ENCODE measurements at places on chromosomes 13 and 19.
A peak's percentile ranks its signal among the peaks of the same experiment; 100 is the strongest.

DNA sequence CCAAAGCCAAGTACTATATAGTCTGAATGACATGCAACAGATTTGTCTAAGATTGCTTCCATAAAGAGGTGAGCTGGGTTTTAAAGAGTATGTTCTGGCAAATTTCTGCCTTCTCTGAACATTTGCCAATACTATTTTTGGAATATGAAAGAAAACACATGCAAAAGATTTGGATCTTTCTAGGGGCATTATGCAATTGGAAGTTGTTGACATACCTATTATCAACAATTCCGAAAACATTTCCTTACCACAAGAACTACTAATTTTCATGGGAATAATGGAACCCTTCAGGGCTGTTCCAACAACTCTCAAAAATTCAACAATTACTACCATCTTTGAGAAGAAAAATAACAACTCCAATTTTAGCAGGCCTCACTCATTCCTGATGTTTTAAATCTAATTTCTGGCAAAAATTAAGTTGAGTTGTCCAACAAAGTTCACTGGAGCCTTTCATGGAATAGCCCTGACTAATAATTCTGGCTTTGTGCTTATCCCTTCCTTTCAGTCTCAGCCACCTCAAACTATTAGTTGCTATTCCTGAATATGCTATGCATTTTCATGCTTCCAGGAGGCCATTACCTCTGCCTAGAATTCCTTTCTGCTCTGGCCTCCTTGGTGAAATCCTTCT, 250.0 kb downstream of the RGCC start:
- DNase-seq: no peak

GRCh38 chr13:29709407-29710069, 114.0 kb upstream of the SLC7A1 start:
- DNase-seq: no peak

DNA sequence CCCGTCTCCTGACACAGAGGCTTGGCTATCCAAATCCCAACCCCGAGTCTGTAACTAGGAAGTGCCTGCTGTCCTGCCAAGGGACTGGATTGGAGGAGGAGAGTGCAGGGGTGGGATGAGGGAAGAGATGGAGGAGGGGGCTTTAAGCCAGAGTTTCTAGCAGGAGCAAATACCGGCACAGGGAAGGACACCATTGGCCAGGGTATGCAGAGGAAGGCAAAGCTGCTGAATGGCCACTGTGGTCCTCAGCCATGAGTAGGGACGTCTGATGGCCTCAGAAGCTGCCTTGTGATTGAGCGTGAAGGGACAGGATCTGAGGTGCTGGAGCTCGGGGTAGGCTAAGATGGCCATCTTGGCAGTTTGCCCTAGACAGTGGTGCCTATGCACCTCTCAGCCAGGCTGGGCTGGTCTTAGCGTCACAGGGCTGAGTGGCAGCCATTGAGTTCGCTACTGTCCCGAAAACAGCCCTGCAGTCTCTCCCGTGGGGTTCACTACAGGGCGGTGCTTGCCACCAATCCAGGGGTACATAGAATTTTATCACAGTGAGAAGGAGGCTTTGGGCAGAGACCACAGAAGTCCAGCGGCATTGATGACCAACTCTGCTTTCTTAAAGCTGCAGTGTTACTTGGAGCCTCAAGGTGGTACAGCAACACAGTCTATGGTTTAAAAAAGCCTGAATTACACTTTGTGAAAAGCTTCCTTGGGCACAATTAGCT, 61.8 kb downstream of the AKAP11 start:
- no peak for DNase-seq

DNA sequence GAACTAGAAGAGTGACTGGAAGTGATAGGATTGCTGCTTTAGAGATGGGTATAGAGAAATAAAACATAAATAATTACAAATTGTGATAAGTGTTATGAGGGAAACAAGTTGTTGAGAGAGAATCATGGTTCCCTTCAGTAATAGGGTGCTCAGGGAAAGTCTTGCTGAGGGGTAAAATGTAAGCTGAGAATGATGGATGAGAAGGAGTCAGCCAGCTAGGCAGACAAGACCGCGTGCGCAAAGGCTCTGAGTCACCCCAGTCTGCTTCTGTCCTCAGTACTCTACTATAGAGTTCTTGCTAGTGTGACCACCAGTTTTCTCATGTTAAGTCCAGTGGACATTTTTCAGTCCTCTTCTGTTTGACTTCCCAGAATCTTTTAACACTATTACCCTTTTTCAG, 39.5 kb downstream of the PCCA start:
- DNase-seq: no peak

DNA sequence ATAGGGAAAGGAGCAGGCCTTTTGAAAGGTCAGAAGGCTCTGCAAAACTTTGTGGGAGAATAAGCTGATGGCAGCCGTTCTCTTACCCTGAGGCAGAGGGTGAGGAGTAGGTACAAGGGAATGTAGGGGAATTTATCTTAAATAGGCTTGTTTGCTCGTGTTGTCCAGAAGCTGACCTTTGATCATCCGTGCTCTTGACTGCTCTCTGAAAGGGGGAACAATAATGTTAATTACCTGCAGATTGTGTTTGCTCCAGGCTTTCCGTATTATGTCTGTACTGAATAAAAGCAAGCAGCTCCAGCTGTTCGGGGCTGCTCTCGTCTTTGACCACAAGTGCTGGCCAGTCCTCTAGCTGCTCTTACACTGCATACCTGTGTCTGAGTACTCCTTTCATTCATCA, 116.3 kb downstream of the ZNF429 start:
- no peak for DNase-seq

- no peak for DNase-seq
Observed at GRCh38 chr19:2097203-2097885, 629 bp downstream of the IZUMO4 start.

DNA sequence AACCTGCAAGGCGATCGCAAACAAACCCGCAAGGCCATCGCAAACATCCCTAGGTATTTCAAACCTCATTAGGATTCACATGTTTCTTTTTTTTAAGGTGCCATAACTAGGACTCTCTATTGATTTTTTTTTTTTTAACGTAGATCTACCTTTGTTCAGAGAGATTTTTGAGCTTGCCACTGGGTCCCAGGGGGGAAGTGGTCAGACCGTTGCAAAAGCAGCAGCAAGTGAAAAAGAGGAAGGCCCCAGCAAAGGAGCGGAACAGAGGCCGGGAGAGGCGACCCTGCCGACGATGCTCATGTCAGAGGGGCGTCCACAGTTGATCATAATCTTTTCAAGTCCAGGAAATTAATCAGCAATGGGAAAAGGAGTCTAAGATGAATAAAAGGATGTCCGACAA, 32.7 kb upstream of the FLT1 start:
- no peak for DNase-seq

GRCh38 chr13:91313581-91313980, 33.9 kb upstream of the MIR17HG start:
- DNase-seq: no peak

DNA sequence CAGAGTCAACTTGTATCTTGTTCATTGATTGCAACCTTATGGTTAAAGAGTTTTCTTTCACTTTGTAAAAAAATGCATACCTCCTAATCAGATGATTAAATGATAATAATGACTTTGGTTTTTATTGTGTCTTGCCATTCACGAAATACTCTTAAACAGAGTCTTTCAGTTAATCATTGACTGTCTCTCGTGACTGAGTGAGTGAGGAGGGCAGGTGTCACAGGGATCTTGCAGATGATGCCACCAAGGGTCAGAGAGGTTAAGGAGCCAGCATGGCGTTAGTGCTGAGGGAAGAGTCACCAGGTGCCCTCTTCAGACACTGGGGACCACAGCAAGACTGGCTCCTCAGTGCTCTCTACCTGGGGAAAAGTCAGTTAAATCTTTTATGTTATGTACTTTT, 8.0 kb downstream of the GPATCH1 start:
- no peak for DNase-seq

- DNase-seq: no peak
Observed at GRCh38 chr13:26899202-26899601, 138.6 kb upstream of the GPR12 start.

DNA sequence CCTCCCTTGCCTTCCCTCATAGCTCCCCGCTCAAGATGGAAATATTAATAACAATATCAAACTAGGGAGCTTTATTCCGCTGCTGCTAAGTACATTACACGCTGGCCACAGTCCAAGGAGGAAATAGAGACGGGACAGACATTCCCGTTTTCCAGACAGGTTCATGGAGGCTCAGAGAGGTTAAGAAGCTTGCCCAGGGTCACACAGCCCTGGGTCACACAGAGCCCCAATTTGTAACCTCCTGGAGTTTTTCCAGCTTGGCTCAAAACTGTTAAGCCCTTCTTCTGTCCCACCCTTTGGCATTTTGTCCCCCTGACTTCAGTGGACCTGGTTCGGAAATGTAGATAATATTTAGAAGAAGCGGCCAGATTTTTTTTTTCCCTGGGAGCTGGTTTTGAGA, 2.0 kb downstream of the BICRA start:
- no peak for DNase-seq

- no peak for DNase-seq
Observed at GRCh38 chr19:4474514-4475022, 2.5 kb downstream of the HDGFL2 start.

DNA sequence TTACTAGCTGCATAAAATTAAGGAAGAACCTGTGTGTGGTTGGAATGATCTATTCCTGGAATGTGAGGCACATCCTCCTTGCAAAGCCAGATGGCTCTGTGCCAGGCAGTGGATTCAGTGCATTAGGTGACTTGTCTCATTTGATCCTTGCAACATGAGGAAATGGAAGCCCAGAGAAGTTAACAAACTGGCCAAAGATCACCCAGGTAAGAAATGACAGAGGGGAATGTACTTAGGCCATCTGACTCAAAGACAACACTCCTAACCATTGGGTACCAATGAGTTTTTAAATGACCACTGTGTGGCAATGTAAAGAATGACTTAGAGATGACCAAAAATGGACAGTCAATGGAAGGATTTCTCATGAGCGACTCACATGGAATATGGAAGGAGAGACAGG, 114.2 kb upstream of the RXFP2 start:
- DNase-seq: no peak

DNA sequence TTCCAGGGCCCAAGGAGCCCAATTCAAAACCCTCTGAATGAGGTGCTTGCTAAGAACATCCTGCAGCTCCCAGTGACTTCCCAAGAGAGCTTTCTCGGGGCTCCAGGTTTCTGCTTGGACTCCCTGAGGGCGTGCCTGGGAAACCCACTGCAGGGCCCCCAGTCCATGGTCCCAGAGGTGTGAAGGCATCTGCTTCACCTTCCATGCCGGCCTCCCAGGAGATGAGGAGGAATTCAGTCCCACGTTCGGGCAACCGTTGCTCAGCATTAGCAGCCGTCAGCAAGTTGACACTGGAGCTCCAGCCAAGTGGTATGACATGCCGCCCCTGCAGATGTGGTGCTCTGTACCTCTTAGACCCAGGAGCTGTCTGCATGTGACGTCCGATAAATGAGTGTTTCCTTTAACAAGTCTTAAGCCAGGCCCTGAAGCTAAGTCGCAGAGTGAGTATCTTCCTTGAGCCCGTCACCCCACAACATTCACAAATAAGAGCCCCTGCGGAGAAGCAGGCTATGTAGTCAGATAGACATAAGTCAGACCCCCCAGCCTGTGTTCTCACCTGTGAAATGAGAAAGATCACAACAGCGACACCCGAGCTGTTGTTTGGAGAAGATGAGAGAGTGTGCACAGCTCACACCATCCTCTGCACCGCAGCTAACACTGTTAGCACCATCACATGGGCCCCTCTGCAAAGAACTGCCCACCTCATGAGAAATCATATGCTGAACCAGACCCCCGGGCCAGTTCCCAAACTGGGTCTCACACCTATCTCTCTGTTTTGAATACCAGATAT, 150.3 kb downstream of the KATNAL1 start:
- DNase-seq: no peak

GRCh38 chr13:36219883-36220282, 5.5 kb upstream of the SOHLH2 start:
- DNase-seq: no peak

- peak; percentile 95 for DNase-seq
Observed at GRCh38 chr19:13152974-13153568, 2.9 kb downstream of the IER2 start.

- no peak for DNase-seq
Observed at GRCh38 chr19:18596752-18597157, 8.2 kb downstream of the REX1BD start.

- DNase-seq: no peak
Observed at GRCh38 chr13:73741111-73741510, 393.1 kb downstream of the KLF12 start.

DNA sequence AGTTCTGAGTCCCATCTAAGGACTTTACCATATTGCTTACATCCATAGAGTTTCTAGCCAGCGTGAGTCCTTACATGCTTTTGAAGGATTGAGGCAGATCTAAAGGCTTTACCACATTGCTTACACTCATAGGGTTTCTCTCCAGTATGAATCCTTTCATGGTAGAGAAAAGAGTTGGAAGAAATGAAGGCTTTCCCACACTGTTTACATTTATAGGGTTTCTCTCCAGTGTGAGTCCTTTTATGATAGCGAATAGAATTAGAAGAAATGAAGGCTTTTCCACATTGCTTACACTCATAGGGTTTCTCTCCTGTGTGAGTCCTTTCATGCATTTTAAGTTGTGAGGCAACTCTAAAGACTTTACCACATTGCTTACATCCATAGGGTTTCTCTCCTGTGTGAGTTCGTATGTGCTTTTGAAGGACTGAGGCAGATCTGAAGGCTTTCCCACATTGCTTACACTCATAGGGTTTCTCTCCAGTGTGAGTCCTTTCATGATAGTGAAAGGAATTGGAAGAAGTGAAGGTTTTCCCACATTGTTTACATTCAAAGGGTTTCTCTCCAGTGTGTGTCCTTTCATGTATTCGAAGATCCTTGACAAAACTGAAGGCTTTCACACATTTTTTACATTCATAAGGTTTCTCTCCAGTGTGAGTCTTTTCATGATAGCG, 8.4 kb upstream of the ZNF433 start:
- DNase-seq: no peak

DNA sequence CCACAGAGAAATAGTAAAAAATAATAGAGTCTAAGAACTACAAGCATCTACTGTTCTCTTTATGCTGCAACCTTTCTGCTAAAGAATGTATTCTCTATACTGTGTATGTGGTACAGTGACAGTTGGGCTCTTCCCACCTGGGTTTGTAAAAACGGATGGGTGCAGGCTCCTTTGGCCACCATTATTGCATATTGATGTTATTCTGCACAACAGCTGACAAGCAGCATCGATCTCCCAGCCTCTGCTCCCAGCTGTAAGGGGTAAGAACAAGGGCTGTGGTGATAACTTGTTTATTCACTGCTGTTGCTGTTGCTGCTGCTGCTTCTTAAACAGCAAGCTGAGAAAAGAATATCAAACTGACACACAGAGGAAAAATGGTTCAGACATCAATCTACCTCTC, 56.1 kb downstream of the KCNRG start:
- DNase-seq: no peak

GRCh38 chr13:112325920-112326645, 50.1 kb upstream of the SPACA7 start:
- DNase-seq: no peak

GRCh38 chr13:26382835-26383234, 128.9 kb downstream of the CDK8 start:
- no peak for DNase-seq

GRCh38 chr19:574658-575526, 2.5 kb downstream of the BSG start:
- DNase-seq: no peak

- no peak for DNase-seq
Observed at GRCh38 chr13:43389573-43389972, 366.2 kb downstream of the DNAJC15 start.

Measured in stimulated activated CD8-positive, alpha-beta memory T cell treated with anti-CD3 and anti-CD28 coated beads, Interleukin-7, amount 100 ng/mL, for 24 hours (primary cell).